Muscle of leg (tissue), 16 donors: ENCODE measurements at places on chromosomes 6 and 20. TPM values are rescaled to one million over a fixed set of nuclear protein-coding genes. Genes with fewer than 3 reads are reported as not detected.

DNA sequence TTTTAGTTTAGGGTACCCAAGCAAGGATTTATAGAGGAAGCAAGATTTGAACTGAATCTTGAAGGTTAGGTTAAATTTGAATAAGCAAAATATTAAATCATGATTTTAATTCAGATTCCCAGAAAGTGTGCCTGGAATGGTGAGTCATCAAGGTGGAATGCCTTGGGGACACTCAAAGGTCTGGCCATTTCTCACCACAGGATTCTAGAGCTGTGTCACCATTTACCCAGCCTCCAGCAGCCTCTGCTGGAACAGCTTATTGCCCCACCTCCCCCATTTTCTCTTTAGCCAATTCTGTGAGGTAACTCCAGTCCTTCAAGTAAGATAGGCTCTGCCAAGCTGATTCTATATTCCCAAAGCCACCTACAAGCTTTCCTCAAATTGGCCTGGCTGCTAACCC is 181.4 kb downstream of the SIM1 start:
- H3K4me1 ChIP-seq = peaks cover 4% of the 10 kb centered on the region
- no peak for DNase-seq
- no peaks in the 10 kb centered on the region for H3K36me3 ChIP-seq

DNA sequence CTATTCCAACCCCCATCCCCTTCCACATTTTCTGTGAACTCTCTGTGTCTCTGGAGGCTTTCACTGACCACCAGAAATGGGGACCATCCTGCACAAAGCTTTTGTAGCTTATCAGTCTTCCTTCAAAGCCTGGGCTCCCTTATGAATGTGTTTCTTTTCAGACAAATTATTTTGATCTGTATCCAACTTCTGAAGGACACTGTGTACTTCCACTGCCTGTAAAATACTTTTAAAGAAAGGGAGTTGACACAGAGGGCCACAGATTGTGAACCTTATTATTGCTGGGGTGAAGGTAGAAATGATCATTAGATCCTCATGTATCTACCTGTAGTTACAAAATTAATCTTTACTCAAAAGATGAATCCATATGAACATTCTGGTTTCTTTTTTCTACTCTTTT is 135.6 kb downstream of the CARMIL1 start:
- DNase-seq = no peak
- no peak overlapping the region for H3K27ac ChIP-seq
- no peaks in the 10 kb centered on the region for H3K4me1 ChIP-seq
- H3K36me3 ChIP-seq = no peaks in the 10 kb centered on the region
- no peaks in the 10 kb centered on the region for H3K27me3 ChIP-seq

DNA sequence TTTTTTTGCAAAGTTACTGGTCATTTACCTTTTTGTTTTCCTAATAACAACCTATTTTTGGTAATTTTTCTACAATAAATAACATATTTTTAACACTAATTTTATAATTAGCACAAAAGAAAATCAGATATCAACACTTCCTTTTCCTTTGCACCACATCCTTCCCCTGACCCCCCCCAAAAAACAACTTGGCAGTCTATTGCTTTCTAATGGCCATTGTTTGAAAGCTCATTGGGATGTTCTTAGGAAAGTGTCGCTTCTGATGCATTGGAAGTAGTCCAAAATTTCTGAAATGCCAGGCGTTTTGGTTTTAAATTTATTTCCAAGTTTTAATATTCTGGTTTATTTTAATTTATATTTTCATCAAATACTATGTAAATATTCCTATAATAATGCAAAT is 407.8 kb downstream of the EYS start:
- no peaks in the 10 kb centered on the region for H3K4me1 ChIP-seq
- H3K27me3 ChIP-seq = no peaks in the 10 kb centered on the region
- DNase-seq = no peak
- no peak overlapping the region for H3K27ac ChIP-seq

DNA sequence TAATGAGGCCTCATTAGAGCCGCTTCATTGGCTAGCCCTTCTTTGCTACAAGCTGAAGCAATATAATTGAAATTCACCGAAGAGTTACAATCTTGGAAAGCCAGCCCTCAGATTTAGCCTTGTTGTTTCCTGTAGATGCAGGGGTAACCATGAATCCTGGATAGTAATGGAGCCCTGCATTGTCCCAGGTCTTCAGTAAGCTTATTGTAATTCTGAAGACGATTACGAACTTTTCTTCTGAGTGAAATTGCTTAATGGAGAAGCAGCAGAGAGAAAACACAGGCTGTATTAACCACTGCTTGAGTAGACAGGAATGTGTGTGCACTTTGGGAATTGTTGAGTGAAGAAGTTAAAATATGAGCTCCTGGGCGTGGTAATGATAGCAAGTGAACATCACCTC is 26.3 kb upstream of the NAA20 start:
- DNase-seq = no peak
- H3K36me3 ChIP-seq = peaks cover 2% of the 10 kb centered on the region
- H3K27me3 ChIP-seq = no peaks in the 10 kb centered on the region

- no peak overlapping the region for H3K4me3 ChIP-seq
These were observed 132.7 kb upstream of the TMEM170B start for GRCh38 chr6:11404838-11405237.

DNA sequence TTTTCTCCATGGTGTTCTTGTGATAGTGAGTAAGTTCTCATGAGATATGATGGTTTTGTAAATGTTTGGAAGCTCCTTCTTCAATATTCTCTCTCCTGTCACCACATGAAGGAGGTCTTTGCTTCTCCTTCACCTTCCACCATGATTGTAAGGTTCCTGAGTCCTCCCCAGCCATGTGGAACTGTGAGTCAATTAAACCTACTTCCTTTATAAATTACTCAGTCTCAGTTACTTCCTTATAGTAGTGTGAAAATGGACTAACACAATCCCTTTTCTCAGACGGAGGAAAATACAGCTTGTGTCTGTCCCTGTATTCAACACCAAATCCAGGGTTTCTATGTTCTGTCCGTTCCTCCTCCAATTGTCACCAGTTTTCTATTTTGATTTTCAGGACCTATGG is 181.0 kb downstream of the ALDH8A1 start:
- H3K4me3 ChIP-seq = no peak overlapping the region
- no peaks in the 10 kb centered on the region for H3K36me3 ChIP-seq
- no peak for DNase-seq
- H3K27me3 ChIP-seq = no peaks in the 10 kb centered on the region

DNA sequence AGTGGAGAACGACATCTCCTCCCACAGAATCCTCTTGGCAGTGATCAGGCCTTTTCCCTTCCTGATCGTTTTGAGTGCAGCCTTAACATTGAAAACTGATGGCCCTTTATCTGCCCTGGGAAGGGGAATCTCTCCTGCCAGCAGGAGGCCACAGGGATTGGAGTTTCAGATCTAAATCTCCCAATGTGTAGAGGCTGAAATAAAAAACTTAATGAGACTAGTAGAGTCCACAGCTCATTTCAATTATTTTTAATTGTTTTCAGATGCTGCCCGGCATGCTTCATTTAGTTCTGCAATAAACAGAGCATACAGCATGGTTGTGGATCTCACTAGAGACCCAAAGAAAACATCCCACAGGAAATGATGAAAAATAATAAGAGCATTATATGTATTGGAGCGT is 662.2 kb upstream of the HS3ST5 start:
- H3K27ac ChIP-seq = no peak overlapping the region
- peak; percentile 77 for DNase-seq
- H3K27me3 ChIP-seq = no peaks in the 10 kb centered on the region
- no peaks in the 10 kb centered on the region for H3K36me3 ChIP-seq
- H3K4me3 ChIP-seq = no peak overlapping the region
- H3K4me1 ChIP-seq = no peaks in the 10 kb centered on the region

TSPO2 gene
- polyA plus RNA-seq = 0.93 TPM

SNPH gene
- 4.8 TPM for polyA plus RNA-seq

SLC23A2 gene
- polyA plus RNA-seq = 10.3 TPM
